Activated T-cell treated with anti-CD3 and anti-CD28 coated beads, Interleukin-2, amount 50 U/mL, for 48 hours (primary cell): ENCODE measurements at places on chromosomes 16 and 17.

- DNase-seq: peak; percentile 60
Measured at GRCh38 chr17:28871056-28871579, 16.3 kb downstream of the ERAL1 start.

DNA sequence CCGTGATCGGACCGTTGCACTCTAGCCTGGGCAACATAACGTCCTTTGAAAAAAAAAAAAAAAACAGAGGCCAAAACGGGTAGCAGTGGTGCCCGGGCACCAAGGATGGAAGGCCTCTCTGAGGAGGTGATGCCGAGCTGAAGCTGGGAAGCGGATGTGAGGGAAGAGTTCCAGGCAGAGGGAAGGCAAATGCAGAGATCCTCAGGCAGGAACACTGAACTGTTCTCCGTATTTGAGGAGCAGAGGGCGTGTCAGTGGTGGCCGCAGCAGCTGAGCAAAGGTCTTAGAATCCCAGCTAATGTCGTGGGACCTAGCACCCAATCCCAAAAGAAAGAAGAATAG lies 656 bp upstream of the KCTD13 start:
- DNase-seq: no peak

DNA sequence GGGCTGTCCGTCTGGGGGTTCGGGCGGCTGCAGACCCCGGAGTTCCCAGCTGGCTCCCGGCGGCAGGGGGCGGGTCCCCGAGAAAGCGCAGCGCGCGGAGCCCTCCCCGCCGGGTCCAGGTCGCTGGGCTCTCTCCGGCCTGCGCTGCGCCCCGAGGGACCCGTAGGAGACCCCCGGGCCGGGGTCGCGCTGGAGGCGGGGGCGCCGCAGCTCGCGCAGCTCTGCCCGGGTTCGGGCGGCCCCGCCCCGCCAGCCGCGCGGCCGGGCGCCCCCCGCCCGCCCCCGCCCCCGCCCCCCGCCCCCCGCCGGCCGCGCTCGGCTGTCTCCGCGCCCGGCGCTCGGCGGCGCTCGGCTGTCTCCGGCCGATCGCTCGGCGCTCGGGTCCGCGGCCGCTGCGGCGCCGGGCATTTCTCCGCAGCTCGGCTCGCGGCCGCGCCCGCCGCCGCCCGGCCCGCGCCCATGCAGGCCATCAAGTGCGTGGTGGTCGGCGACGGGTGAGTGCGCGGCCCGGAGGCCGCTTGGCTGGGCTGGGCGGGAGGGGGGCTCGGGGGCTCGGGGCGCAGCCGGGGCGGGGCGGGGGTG lies at the start of gene RAC3:
Gene RAC3 (plus strand): TSS at position 376 of the 582 bp plus-strand sequence. CDS start 84 bp downstream, at position 460.
- peak; percentile 47 for DNase-seq

DNA sequence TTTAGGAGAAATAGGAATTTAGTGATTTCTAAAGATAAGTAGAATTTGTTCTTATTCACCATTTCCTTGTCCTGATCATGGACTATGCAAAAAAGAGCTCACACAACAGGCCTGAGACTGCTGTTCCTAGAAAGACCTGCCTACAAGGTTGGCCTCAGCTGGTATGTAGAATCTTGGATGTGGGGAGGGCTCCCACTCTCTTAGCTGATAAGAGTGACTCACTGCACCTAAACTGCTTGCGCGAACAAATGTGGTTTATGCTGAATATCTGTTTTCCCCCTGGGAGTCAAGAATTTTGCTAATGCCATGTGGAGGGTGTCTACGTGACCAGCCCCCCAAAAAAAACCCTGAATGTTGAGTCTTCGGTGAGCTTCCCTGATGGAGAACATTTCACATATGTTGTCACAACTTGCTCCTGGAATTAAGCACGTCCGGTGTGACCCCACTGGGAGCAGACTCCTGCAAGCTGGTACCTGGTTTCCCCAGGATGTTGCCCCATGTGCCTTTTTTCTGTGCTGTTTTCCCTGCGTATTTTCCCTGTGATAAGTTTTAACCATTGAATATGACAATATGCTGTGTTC lies 68.8 kb upstream of the HSBP1 start:
- no peak for DNase-seq

GRCh38 chr16:86374603-86375130 lies 135.7 kb upstream of the FOXF1 start:
- DNase-seq: no peak

DNA sequence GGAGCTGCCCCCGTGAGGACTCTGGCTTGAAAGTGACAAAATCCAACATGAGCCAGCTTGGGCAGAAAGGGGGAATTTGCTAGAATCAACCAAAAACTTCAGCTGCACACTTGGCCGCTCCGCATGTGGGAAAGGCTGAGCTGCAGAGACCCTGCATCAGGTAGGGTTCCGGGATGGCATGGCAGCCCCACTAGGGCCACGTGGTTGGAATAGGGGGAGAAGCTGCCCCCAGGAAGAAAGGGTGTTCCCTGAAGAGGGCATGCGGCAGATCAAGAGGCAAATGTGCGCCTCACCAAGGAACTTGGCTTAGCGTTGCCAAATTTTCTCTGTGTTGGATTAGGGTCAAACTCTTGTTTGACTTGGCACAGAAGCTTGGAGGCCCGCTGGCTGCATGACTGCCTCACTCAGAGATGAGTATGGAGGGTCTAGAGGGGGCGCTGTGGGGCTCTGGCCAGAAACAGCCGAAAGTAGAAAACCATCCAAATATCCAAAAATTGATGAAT lies 29.2 kb upstream of the WFIKKN2 start:
- DNase-seq: no peak

DNA sequence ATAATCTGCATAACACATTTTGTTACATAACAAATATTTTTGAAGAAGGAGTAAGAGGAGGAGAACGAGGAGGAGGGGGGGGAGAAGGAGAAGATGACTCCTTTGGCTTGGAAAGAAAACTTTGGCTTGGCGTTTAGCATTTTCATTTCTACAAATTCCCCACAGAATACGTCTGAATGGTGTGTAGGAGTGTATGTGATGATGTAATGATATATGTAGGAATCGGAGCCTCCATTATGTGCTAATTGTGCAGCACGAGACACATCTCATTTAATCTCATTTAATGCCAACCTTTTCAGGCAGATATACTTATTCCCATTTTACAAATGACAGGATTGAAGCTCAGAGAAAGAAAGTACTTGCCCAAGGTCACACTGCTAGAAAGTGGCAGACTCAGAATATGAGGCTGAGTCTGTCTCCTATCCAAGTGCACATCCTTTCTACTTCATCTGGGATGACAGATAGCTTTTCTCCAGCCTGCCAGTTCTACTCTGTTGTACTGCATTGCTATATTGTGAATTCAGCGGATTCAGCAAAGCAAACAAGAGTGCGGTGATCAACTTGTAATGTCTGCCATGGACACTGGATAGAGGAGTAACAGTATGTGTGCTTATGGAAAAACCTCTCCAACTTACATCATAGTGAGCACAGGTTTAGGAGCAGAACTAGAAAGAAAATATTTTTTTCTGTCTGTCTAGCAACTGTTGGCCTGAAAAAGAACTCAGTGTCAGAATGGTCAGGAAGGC lies 10.4 kb upstream of the SLC47A2 start:
- no peak for DNase-seq

DNA sequence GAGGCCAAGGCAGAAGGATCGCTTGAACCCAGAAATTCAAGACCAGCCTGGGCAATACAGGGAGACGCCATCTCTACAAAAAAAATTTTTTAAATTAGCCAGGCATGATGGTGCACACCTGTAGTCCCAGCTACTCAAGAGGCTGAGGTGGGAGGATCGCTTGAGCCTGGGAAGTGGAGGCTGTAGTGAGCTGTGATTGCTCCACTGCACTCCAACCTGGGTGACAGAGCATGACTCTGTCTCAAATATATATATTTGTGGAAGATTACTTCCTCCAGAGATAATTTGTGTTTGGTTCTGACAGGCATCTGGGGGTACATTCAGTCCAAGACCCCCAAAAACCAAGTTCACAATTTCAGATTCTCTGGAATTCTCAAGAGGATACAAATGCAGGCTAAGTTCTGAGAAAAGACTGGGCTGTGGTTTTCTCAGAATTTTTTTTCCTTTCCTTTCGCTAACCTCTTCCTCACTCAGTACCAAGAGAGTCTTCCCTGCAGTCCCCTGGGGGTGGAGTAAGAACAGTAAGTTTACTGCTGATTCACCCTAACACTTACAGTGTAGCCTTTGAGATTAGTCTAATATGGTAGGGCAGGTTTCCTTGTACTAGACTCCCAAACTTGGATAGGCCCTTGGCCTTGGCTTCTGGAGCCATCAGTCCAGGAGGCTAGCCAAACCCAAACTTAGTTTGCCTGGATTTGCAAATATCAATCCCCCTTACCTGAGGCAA lies 15.1 kb downstream of the GSDMB start:
- DNase-seq: no peak

DNA sequence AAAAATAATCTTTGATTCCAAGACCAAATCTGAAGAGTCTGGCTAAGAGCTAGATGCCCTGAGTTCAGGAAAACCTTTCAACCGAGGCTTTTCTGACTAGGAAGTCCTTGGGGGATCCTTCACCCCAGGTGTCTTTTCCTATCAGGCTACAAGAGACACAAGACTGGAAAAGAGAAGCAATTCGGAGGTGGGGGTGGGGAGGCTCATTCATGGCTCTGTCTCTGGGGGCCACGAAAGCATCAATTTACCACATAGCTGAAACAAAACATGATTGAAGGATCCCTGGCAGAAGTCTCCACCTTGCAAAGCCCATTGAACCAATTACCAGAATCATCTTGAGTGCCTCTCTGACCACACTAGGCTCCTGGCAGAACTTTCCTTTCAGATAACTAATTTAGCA lies 239.8 kb upstream of the SALL1 start:
- no peak for DNase-seq

- DNase-seq: no peak
Measured at GRCh38 chr16:82187829-82188228, 17.8 kb upstream of the MPHOSPH6 start.

DNA sequence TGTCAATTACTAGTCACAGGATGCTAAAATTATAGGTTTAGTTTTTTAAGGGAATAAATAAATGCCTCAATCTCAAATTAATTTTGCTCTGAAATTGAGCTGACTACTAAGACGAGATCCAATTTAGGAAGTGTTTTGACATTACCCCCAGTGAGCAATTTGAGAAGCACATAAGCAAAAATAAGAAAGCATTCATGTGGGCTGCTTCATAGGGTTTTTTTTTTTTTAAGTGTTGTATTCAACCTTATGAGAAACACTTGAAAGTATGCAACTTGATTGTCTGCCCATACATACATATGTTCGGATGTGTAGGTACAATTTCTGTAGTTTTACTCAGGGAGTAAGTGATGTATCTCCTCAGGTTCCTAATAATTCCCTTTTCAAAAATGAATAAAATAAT lies 77.6 kb downstream of the PRKCA start:
- DNase-seq: no peak
